A549 treated with CORT108297 at 1 μM for 4 hours (cell line): ENCODE measurements at places on chromosomes 6 and 20. TPM values are rescaled to one million over a fixed set of nuclear protein-coding genes. Genes with fewer than 3 reads are reported as not detected.

The ATP6V1G2 gene
- 0.54 to 1.1 TPM (median 0.67 TPM) in 5 replicates for total RNA-seq

The RAMACL gene
- 0.13 to 0.20 TPM (median 0.16 TPM) in 4 of 5 replicates, not detected in the other for total RNA-seq

The CRISP3 gene
- total RNA-seq, result not detected in 5 replicates

The C20orf96 gene
- 10.4 to 11.9 TPM (median 11.2 TPM) in 5 replicates for total RNA-seq

The SALL4 gene
- total RNA-seq, result 1.1 to 2.0 TPM (median 1.4 TPM) in 5 replicates

The HRH3 gene
- total RNA-seq, result 0.02 to 0.05 TPM (median 0.03 TPM) in 3 of 5 replicates, not detected in the others

The SGK2 gene
- 7.1 to 8.2 TPM (median 7.7 TPM) in 5 replicates for total RNA-seq

The PRR18 gene
- total RNA-seq, result 0.08 to 0.22 TPM (median 0.09 TPM) in 5 replicates

The TRERF1 gene
- 5.9 to 8.4 TPM (median 7.7 TPM) in 5 replicates for total RNA-seq

The FKBP5 gene
- total RNA-seq, result 25.1 to 39.2 TPM (median 34.4 TPM) in 5 replicates

The CGA gene
- 0.09 to 0.22 TPM (median 0.20 TPM) in 4 of 5 replicates, not detected in the other for total RNA-seq

The BPIFB4 gene
- total RNA-seq, result not detected in 5 replicates

The FABP7 gene
- not detected in 5 replicates for total RNA-seq

The NR2E1 gene
- total RNA-seq, result 0.03 to 0.09 TPM (median 0.04 TPM) in 4 of 5 replicates, not detected in the other

The SSTR4 gene
- total RNA-seq, result 0.06 to 0.15 TPM (median 0.09 TPM) in 4 of 5 replicates, not detected in the other

The SRF gene
- 13.7 to 19.0 TPM (median 16.3 TPM) in 5 replicates for total RNA-seq

The COL9A3 gene
- total RNA-seq, result 0.37 to 0.84 TPM (median 0.55 TPM) in 5 replicates

The IL17A gene
- total RNA-seq, result not detected in 5 replicates

The GPRC6A gene
- not detected in 5 replicates for total RNA-seq

The ZC2HC1B gene
- total RNA-seq, result not detected in 5 replicates

The SLC35B2 gene
- 52.8 to 71.0 TPM (median 68.4 TPM) in 5 replicates for total RNA-seq

The CFAP61 gene
- total RNA-seq, result 0.33 to 0.73 TPM (median 0.47 TPM) in 5 replicates

The COL12A1 gene
- total RNA-seq, result 3.8 to 6.4 TPM (median 5.2 TPM) in 5 replicates

The PRL gene
- not detected in 5 replicates for total RNA-seq

The RAET1L gene
- 0.30 to 0.40 TPM (median 0.33 TPM) in 5 replicates for total RNA-seq

The LRRC73 gene
- 0.63 to 1.4 TPM (median 1.3 TPM) in 5 replicates for total RNA-seq
